ENCODE measurements at places on chromosomes 5 and 9.

- no peak for DNase-seq
Observed at GRCh38 chr9:118529624-118530214, 825.5 kb downstream of the TLR4 start.

DNA sequence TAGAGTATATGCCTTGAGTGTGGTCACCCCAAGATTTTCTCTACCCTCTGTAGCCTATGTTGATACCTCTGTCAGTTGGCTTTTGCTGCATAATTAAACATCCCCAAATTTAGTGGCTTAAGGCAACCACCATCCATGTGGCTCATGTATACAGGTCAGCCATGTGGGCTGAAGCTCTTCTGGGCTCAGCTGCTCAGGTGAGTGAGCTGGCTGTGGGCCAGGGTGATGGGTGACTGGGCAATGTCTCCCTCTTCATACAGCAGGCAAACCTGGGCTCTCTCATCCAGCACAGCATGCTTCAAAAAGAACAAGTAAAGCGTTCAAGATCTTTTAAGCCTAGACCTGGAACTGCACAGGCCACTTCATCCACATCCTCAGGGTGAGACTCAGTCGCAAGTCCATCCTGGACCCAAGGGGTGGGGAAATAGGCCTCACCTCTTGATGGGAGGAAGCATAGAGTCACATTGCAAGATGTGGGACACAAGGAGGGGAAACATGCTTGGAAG is 188.2 kb upstream of the TAS2R1 start:
- DNase-seq: no peak

GRCh38 chr9:133354766-133355165 is 1.5 kb downstream of the SURF1 start:
- no peak for DNase-seq

DNA sequence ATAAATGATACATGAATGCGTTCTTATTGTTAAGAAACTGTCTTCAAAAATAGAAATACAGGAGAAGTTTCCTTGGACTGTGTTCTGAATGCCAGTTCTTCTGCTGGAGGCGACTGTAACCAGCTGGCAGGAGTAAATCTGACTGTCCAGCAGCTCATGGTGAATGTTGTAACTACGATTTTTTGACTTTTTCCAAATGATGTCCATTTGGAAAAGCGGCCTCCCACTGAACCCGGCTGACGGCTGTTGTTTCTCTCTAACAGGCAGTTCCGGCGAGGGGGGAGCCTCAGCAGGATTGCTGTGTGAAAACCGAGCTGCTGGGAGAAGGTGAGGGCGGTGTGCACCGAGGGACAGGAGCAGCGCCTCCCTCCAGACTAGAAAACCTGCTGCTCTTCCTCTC is 91.9 kb downstream of the EHMT1 start:
- no peak for DNase-seq

- no peak for DNase-seq
Observed at GRCh38 chr9:22649384-22649783, 202.8 kb downstream of the DMRTA1 start.

DNA sequence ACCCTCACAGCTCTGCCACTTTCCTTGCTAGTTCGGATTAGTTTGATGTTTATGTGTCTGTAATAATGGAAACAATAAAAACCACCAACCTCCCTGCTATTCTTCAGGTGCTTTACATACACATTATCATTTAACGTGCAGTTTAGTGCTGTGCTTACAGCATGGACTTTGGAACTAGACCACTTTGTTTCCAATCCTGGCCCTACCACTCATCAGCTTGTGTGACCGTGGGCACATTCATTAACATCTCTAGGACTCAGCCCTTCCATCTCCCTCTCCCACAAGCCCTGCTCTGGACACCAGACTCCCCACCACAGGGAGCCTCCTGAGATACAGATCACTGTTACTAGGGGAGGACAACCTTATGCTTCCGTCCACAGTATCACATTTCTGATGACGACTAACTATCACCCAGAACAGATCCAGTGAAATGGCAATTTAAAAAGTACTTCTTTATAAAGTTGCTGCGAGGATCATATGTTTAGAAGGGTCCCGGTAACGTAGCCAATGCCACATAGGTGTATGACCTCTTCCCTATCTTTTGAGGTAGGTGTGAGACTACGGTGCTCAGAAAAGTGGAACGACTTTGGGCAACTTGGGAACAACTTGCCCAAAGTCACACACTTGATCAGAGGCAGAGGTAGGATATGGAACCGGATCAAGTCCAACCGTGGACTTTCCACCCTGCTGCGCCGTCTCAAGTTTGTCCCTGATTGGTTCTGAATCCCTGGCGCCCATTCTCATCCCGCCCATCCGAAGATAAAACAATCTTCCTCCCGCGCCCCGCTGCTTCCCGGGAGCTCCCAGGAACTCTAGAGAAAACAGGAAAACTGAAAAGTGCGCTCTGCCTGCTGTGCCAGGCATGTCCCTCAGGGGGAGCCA is 132.4 kb upstream of the NIPBL start:
- DNase-seq: no peak

GRCh38 chr5:135326296-135327254 is 72.5 kb downstream of the MACROH2A1 start:
- no peak for DNase-seq

- DNase-seq: no peak
Observed at GRCh38 chr5:181087309-181087708, 43.7 kb downstream of the OR2V1 start.

DNA sequence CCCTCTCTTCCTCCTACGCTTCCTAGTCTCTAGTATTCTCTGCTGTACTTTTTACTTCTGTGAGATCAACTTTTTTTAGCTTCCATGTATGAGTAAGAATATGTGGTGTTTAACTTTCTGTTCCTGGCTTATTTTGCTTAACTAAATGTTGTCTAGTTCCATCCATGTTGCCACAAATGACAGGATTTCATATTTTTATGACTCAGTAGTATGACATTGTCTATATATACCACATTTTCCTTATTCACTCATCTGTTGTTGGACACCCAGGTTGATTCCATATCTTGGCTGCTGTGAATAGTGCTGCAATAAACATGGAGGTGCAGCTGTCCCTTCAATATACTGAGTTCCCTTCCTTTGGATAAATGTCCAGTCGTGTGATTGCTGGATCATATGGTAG is 34.8 kb downstream of the FGD3 start:
- DNase-seq: no peak
